ENCODE measurements at places on chromosomes 2 and 18.

DNA sequence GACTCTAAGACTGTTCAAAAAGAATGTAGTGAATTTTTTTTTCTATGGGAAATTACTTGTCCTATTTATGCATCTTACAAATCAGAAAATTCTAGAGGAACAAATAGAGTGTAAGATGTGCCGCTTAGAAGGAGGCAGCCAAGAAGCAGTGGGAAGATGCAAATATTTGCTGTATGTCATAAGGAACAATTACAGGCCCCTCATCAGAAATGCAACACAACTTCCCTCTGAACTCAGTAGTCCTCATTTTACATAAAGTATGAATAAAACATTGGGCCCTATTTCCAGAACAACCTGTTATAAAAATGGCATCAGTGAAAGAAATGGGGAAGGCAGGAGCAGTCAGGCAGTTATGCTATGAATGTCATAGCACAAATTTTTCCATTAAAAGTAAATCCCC lies 50.7 kb upstream of the SCG2 start:
- no peak for DNase-seq

DNA sequence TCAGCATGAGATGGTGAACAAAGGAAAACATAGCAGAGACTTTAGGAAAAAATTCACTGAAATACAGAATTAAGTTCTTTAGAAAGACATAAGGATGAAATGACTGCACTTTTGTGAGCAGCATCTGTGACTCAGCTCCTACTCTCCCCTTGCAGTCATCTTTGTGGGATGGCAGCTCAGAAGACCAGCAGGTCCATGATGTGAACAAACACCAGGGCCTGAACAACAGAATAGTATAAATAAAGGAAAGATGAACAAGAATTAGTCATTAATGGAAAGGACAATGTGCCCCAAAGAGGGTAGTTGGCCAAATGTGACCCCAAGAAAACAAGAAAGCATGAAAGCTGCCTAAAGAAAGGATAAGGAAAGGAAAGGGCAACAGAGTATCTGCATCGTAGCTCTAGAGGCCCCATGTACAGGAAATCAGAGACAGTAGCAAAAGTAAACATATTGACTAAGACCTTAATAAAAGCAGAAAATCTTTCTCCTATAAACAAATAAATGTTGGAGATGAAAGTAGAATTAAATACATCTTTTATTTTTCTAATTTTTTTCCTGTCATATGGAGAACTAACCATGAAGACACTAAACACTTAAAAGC lies 318.0 kb downstream of the ZEB2 start:
- DNase-seq = no peak

GRCh38 chr2:72914589-72915319 lies 2.6 kb upstream of the EMX1 start:
- DNase-seq = no peak

- no peak for DNase-seq
Observed at GRCh38 chr2:133968446-133968845, 285.4 kb upstream of the MGAT5 start.

GRCh38 chr2:118642501-118642900 lies 204.9 kb downstream of the EN1 start:
- no peak for DNase-seq

- no peak for DNase-seq
Observed at GRCh38 chr2:159879051-159879604, 81.1 kb upstream of the CD302 start.

DNA sequence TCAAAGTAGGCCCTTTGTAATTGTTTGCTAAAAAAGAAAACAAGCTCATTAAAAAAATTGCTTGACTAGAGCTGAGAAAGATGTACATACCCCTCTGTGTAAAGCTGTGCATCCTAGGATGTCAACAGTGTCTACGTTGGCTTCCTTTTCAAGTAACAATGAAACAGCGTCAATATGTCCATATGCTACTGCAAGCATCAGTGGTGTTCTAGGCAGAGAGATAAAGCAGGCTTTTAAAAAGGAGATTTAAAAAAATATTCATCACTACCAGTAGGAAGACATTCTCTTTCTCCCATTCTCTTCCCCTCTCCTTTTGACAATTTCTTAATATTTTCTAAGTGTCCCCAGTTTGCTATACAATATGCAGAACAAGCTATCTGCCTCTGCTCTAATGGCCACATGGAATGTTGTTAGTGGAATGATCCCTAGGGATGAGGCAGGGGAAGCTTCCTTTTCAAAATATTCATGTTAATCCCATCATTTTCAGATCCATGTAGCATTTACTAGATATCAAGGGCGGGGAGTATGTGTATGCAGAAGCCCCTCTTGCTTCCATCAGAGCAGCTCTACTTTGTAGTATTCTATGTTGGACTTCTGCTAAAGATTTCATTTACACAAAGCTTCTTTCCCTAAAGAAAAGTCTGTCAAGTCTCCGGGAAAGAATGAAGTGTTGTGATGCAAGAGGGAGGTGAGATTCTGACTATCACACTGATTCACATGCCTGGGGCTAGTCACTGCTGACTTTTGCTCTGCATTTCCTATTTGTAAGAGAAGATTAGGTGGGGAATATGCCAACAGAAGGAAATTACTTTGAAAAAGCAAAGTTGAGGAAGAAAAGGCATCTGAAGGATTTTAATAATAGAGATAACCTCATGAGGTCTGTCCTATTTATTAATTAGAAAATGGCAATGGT lies 81.5 kb upstream of the PGAP1 start:
- DNase-seq = peak; percentile 11

DNA sequence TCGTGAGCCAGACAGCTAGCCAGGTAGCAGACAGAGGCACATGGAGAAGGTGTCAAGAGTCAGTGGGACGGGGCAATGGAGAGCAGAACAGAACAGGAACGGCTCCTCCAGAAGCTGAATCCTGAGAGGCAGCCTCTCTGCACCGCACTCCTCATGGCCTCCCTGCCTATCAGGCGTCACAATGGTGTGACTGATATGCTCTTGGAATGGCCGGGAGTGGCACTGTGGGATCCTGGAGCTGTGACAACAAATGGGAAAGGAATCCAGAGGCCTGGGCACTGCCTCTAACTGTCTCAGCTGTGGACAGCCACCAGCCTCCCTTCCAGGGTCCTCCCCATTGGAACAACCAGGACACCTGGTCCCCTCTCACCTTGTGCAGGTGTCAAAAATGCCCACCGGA lies 89.1 kb upstream of the ID2 start:
- DNase-seq = no peak

GRCh38 chr18:596288-596881 lies 403 bp upstream of the CLUL1 start:
- DNase-seq = peak; percentile 41

DNA sequence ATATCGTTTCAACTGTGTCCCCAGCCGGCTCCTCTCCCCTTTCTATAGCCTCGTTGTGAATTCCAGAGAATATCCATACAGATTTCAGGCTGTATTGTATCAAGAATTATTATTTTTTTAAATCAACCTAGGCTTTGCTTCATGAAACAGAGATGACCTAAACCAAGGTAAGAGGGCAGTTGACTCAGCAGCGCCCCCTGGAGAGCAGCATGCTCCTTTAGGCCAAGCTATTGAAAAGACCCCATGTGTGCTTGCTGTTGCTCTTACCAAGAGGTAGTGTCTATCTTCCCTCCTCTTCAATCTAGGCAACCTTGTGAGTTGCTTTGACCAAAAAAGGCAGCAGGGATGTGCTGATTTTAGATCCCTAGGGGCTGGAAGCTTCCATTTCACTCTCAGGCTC lies 426.7 kb upstream of the SMIM21 start:
- no peak for DNase-seq

GRCh38 chr18:51952844-51953243 lies 387.2 kb upstream of the DCC start:
- DNase-seq = no peak

GRCh38 chr2:79125721-79125985 lies 5.4 kb downstream of the REG1A start:
- no peak for DNase-seq

- no peak for DNase-seq
Observed at GRCh38 chr18:54696616-54697293, 105.7 kb downstream of the DYNAP start.

DNA sequence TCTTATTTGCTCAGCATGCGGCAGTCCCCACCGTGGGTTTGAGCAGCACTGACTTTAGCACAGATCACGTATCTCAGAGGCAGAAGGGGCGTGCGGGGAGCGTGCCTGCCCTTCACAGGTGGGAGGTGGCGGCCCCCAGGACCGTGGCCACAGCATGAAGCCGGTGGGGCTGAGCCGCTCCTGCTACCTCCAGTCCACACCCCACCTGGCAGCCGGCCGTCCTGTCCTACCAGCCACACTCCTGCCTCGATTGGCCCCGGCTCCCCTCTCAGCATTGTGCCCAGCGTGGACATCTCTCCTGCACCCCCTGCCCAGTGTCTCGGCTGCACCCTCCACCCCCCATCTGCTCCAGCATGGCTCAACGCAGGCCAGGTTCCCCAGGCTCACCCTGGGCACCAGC lies 73.6 kb downstream of the NFATC1 start:
- DNase-seq = no peak

DNA sequence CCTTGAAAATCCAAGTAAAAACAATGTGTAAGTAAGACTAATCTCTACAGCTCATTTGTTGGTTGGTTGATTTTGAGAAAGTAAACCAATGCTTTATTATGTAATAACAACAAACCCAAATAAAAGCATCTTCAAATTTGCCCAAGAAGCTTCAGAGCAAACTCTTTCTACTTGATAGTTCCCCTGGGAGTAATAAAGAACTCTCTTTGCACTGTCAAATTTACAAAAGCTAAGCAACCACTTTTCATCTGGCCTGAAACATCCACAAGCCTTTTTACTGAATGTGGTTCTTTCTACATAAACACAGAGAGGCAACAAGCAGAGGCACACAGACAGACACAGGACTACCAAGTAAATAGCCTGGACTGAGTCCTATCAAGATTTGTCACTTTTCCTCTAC lies 28.8 kb upstream of the CACNB4 start:
- no peak for DNase-seq

- no peak for DNase-seq
Observed at GRCh38 chr2:240685771-240686371, 3.2 kb upstream of the AQP12B start.

- no peak for DNase-seq
Observed at GRCh38 chr2:205002390-205002789, 457.1 kb downstream of the PARD3B start.

All from HTR-8/SVneo (cell line).